ENCODE measurements at places on chromosomes 2 and 18.

- no peak for DNase-seq
These were observed 298.4 kb downstream of the MYCN start for GRCh38 chr2:16238786-16239185.

DNA sequence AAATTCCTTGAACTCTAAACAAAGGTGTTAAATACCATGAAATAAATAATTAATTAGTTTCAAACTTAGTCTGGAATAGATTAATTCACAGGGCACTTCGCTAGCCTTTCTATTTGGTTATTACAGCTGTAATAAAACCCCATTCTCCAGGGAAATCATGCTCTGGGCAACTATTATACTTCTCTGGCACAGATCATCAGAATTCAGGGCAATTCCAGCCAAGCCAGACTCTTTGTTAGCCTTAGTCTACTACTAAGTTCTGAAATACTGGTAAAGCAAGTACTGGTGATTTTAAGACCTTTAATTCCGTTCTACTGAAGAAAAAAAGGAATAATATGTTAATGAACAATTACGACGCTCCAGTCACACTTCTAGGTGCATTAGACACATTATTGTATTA, 123.4 kb upstream of the PDE1A start:
- no peak for DNase-seq

- no peak for DNase-seq
These were observed 709 bp downstream of the UGP2 start for GRCh38 chr2:63842149-63843061.

GRCh38 chr18:80171054-80171872, 62.2 kb downstream of the ADNP2 start:
- no peak for DNase-seq

- no peak for DNase-seq
These were observed 21.6 kb upstream of the GYPC start for GRCh38 chr2:126634273-126634861.

GRCh38 chr2:198311020-198311419, 506.6 kb downstream of the PLCL1 start:
- no peak for DNase-seq

- no peak for DNase-seq
These were observed 76.6 kb downstream of the TLK1 start for GRCh38 chr2:171084128-171084527.

- no peak for DNase-seq
These were observed 100.7 kb upstream of the RNU4ATAC start for GRCh38 chr2:121429927-121430520.

DNA sequence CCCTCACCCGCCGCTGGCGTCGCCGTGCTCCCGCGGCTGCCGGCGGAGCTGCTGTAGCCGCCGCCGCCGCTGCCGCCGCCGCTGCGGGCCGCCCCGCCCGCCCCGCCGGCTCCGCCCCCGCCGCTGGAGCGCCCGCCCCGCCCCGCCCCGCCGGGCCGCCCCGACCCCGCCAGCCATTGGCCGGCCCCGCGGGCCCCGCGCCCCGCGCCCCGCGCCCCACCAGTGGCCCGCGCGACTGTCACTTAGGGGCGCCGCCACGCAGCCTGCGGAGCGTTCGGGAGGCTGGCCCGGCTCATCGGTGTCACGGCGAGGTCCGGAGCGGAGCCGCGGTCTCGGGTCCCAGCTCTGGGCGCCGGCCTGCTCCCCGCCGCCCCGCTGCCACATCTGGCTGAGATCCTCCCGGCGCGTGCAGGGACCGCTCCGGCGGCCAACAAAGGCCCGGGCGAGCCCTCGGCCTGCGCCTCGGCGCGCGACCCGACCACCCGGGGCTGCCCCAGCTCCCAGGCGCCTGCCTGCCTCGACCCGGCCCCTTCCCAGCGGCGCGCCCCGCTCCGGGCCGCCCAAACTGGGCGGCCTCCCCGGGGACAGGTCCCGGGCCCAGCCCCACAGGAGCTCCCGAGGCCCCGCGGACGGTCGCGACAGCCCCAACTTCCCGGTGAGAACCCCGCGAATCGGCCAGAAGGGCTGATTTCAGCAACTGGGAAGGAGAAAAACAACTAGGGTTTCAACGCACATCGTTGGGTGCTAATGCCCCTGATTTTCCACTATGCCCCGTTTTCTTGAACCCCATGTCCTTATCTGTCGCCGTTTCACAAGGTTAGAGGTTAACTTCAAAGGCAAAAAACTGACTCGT, at the start of gene MGAT4A:
Gene MGAT4A, minus strand, starts transcription at position 92 of the 853 bp plus-strand sequence. CDS start 4,800 bp downstream, outside the sequence.
- DNase-seq, result no peak

DNA sequence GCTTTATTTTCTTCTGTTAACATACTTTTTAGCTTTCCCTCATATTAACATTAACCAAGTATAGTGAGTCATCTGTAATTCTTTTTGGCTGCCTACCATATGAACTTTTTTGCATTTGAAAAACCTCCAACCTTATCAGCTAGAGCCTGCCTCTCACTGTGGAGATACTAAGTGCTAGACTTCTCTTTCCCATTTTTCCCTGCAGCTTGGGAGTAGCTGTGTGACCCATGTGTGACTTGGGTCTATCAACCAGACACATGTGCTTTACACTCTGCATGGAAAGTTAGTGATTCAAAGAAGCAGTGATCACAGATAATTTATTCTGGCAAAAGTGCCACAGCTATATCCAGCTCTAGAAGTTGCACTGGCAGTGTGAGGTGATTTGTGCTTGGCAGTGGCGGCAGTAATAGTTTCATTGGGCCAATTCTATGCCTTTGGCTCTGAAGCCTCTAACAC, 36.3 kb downstream of the PREPL start:
- no peak for DNase-seq

DNA sequence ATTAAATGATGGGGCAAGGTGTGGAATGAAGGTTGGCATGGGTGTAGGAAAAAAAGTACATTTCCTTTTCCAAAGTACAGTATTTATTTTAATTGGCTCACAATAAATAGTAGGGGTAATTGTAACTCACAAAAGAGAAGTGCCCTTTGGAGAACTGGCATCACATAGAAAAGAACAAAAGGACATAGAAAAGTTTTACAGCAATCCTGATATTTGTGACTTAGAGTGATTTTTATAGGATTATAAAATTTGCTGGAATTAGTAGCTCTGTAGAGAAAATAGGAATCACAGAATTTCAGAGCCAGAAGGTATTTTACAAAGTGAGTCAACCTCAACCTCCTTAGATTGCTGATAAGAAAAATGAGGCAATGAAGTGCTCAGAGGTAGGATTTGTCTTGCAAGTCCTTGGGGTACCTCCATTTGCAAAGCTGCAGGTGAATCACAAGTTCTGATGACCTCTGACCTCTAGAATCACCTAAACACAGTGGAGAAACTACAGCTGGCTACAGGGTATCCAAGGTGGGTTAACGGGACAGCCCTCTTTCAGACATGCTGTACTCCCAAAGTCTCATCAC, 133.6 kb downstream of the SOCS6 start:
- no peak for DNase-seq

DNA sequence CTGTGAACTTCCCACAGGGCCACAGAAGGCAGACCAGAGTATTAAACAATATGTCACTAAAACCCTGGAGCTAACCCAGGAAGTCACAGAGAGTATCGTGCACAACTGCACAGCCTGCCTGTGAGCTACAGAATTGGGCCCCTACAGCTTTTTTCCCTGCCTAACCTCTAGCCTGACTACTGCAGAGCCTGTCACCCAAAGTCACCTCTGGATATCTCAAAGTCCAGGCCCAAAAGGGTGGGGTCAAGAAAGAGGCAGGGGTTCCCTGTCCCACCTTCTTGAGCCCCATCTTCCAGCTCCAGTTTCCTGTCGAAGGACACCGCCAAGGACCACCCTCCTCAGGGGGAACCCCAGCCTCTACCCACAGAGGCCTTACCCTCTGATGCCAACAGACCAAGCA, 13.5 kb downstream of the GAD1 start:
- no peak for DNase-seq

GRCh38 chr2:129325151-129325550, 654.3 kb upstream of the RAB6C start:
- no peak for DNase-seq

DNA sequence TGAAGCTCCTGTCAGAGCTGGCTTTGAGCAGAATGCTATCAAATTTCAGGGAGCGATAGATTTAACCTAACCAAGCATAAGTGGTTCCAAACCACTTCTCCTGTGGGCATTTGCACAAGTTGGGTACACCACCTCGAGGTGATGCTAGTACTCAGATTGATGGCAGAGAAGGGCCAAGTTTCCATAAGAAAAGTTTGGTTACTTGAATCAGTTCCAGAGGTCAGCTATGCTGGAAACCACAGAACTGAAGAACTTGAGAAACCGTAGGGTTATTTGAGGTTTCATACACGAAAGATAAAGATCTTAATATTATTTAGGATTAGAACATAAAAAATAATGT, 238.2 kb upstream of the SOX11 start:
- DNase-seq, result no peak

DNA sequence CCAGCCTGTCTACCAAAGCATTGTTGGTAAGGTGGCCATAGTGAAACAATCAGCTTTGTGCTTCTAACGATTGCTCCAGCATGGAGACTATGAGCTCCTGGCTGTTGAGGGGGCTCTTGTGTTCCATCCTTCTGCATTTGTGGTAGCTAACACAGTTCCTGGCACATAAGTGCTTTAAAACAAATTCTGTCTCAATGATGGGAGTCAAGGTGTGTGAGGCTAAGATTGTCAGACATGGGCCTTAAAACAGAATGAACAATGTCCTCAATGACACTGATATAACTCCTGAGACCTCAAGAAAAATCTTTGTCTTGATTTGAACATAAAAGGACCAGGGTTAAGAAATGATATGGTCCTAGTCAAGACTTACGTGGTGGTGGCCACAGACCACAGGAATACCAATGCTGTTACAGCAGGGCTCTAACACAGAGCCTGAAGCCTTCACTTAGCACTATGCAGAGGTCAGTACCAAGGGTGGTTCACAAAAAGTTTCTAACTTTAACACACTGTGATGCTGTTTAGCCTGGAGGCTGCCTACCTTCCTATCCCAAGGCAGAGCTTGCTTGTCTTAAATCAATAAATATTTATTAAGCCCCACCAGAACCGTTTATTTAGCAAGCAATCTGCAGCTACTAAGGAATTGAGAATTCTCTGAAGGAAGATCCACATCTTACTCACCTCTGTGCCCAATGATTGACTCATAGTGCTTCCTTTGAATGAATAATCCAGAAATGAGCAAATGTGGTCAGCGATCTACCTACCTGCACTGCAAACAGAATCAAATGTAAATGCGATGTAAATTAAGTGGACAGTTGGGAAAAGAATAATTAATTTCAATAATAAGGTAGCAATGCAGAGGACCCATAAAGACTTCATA, 35.1 kb downstream of the EVA1A start:
- no peak for DNase-seq

DNA sequence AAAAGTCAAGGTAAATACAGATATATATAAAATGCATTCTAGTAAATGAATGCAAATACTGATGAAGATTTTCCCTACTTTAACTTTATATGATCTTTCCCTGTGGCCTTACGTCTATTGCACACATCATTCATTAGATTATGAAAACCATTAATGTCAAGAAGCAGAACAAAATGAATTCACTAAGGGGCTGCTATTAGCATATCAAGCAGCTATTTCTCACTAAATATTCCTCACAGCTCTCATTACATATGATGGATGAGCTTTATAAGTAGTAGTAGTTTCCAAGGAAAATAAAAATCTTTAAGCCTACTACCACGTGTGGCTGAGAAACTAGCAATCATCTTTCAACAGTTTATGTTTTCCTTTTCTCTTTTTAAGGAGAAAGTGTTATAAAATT, 702.8 kb upstream of the SLC39A10 start:
- DNase-seq, result no peak

- DNase-seq, result peak; percentile 93
These were observed 22.4 kb upstream of the TOGARAM2 start for GRCh38 chr2:28958689-28959088.

GRCh38 chr2:113376913-113377445, 60.5 kb upstream of the ZNG1B start:
- DNase-seq, result no peak

- no peak for DNase-seq
These were observed 7.7 kb downstream of the RASGRP3 start for GRCh38 chr2:33484042-33484621.

GRCh38 chr2:19409046-19409445, 50.6 kb upstream of the OSR1 start:
- no peak for DNase-seq

- DNase-seq, result no peak
These were observed 760.5 kb downstream of the SATB2 start for GRCh38 chr2:198697218-198697617.

DNA sequence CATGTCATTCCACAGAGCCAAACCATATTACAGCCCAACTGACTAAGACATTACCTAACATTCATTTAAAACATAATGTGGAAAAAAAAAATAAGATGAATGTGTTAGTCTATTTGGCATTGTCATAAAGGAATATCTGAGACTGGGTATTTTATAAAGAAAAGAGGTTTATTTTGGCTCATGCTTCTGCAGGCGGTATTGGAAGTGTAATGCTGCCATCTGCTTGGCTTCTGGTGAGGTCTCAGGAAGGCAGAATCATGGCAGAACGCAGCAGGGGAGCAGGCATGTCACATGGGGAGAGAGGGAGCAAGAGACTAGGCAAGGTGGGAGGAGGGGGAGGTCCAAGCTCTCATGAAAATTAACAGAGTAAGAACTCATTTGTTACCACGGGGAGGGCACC, 504.8 kb upstream of the LRATD1 start:
- DNase-seq, result no peak

GRCh38 chr2:120660771-120661459, 74.8 kb upstream of the GLI2 start:
- no peak for DNase-seq

DNA sequence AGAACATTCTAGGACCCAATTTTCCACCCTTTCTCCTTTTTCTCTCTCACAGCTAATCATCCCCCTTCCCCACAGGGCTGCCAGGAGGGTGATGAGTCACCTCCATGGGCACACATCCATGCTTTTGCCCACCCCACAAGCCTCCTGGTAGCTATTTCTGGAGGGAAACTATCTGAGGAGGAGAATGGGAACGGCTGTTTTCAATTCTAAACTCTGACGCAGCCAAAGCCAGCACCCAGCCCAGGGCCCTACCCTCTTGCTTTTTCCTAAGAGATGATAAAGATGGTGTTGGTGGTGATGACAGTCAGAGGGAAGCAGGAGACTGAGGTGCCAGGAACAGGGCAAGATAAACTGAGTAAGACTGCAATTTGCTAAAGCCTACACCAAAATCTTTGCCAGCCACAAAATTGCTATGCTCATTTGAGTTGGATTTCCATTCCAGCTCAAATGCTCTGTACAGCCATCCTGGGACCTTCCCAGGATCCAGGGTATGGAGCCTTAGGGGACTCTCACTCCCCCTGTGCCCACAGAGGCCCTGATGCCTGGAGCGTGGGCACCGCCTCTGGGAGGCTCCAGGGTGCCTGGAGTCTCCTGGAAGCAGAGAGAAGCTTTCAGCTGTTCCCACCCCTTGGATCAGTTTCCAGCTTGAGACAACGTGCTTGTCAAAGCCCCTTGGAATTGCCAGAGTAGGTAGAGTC, 62.0 kb upstream of the FZD7 start:
- DNase-seq, result peak; percentile 85

DNA sequence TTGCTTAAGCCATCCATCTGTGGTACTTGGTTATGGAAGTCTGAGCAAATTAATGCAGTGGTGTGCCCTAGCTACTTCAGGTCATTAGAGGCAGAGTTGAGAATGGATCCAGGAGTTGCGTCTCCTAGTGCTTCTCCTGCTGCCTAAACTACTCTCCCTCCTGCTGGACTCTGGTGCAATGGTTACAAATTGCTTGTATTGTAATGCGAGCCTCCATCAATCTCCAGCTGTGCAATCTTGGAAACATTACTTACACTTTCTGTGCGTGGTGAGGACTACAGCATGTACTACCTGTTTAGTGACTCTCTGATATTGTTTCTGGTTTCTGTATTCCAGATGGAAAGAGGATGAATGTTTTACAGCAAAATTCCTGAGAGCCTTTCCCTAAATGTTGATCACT, 119.0 kb upstream of the CYRIA start:
- DNase-seq, result no peak

- DNase-seq, result no peak
These were observed 56.5 kb upstream of the ERBB4 start for GRCh38 chr2:212595036-212595654.

Measured in NCI-H1694 (cell line).